Left ventricle myocardium superior (tissue), 1 donor: ENCODE measurements at places on chromosomes 7 and 10. TPM values are rescaled to one million over a fixed set of nuclear protein-coding genes. Genes with fewer than 3 reads are reported as not detected.

DNA sequence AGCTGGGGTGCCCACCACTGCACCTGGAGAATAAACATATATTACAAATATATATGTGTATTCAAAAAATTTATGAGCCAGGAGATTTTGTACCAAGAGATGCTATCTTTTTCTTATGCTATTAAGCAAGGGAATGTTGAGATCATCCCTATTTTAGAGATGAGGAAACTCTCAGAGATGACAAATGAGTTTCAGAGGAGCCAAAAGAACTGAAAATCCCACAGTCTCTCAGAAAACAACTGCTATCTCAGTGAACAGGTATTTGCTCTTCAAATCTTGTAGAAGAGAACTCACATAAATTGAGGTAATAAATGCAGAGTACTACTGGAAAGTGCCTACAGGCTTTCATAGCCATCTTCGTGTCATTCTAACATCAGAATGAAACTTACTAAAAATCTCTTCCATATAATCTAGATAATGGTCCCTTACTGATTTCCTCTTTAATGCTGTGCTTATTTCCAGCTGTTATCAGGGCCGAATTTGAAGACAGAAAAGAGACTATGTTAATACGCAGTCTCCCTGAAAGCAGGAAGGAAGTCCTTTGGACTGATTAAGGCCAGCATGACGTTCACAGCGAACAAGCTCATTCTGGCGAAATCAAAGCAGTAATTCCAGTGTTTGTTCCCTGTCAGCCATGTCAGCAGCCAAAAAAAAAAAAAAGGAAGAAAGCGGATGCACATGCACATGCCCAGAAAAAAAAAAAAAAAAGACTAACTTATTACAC lies 29.4 kb upstream of the ANAPC16 start:
- DNase-seq: no peak

DNA sequence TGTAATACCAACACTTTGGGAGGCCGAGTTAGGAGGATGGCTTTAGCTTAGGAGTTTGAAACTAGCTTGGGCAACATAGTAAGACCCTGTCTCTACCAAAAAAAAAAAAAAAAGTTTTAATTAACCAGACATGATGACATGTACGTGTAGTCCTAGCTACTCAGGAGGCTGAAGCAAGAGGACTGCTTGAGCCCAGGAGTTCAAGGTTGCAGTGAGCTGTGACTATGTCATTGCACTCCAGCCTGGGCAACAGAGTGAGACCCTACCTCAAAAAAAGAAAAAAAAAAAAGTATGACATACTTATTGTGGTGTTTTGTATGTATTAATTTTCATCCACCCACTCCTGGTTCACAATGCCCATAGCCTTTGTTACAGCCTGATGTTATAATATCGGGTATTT lies 69.7 kb downstream of the GSAP start:
- DNase-seq: no peak

GRCh38 chr7:13979671-13980435 lies 9.6 kb downstream of the ETV1 start:
- DNase-seq: no peak

GRCh38 chr7:50782375-50783208 lies at the start of gene GRB10:
Gene GRB10 (minus strand): TSS chr7:50782896. CDS start chr7:50732322, 50,574 bp downstream.
- peak; percentile 68 for DNase-seq

DNA sequence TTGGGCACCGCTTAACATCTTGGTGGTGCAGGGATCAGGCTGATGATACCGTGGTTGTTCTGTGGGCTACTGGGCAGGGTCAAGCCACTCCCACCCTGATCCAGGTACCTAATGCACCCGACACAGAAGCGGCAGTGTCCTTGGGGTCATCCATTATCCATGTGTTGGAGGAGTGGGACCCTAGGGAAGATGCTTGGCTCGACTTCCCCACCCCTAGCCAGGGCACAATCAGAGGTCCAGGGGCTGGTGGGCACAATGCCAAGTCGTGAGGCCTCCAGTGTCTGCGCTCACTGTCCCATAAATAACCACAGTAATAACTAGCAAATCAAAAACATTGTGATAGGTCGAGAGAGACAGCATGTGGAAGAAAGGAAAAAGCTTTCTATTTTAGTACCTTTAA lies 37.7 kb downstream of the HTRA1 start:
- peak; percentile 69 for DNase-seq

DNA sequence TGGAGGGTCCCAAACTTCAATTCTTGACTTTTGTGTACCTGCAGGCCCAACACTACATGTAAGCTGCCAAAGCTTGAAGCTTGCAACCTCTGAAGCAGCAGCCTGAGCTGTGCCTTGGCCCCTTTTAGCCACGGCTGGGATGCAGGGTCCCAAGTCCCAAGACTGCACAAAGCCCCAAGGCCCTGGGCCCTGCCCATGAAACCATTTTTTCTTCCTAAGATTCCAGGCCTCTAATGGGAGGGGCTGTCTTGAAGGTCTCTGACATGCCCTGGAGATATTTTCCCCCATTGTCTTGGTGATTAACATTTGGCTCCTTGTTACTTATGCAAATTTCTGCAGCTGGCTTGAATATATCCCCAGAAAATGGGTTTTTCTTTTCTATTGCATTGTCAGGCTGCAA lies 52.7 kb downstream of the MTURN start:
- no peak for DNase-seq

The MINDY4 gene
- 4.9 TPM for total RNA-seq

The IL6 gene
- 1.2 TPM for total RNA-seq

The ITPRID1 gene
- not detected for total RNA-seq

The LRRD1 gene
- total RNA-seq: not detected

The AZGP1 gene
- total RNA-seq: 70.9 TPM
